ENCODE measurements at places on chromosomes 1 and 21.
A peak's percentile ranks its signal among the peaks of the same experiment; 100 is the strongest.

- DNase-seq = no peak
Measured at GRCh38 chr1:43056460-43056859, 97.8 kb upstream of the SLC2A1 start.

DNA sequence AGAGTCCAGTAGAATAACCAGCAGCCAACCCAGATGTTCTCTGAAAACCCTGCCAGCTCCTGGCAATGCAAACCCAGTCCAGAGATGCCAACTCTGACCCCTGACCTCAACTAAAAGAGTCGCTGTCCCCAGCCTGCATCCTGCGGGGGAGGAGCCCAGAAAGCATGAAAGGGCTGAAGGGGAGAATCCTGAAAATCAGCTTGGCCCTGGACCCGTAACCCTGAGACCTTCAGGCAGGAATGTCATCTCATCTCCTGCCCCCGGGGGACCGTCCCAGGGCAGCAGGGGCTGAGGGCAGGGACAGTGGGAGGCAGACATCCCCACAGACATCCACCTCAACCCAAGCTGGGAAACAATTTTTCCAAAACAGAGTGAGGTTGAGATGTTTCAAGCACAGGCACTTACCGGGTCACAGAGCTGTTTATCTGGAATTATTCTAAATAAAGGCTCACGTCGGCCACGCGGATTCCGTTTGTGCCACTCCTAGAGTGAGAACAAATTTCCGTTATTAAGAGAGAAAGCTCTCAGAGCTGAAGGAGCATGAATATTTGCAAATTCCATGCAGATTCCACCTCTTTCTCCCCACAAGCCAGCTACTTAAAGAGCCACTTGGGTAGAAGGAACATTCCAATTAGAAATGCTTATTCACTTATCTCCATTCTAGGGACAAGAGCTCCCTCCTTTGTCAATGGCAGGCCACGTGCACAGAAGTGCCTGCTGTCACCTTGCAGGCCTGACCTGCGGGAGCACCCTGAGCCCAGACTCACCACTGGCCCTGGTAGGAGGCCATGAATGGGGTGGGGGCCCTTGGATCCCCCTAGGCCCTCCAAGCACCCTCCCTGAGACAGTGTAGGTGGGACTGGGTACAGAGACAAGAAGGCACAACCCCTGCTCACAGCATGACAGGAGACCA is 240.1 kb downstream of the NPHP4 start:
- DNase-seq = no peak

DNA sequence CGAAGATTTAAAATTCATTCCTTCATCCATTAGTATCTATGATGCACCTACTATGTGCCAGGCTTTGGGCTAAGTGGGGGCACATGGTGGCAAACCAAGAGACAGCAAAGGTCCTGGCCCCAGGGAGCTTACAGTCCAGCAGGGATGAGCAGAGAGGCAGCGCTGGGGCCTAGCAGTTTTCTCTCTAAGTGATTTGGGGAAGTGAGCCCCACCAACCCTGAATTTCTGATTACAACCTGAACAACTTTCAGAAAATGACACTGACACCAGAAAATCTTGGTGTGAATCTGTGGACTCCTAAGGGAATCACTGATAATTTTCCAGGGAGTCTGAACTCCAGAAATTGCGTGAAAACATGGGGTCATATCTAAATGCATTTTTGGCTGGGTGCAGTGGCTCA is 111.5 kb downstream of the CAPN8 start:
- DNase-seq = no peak

DNA sequence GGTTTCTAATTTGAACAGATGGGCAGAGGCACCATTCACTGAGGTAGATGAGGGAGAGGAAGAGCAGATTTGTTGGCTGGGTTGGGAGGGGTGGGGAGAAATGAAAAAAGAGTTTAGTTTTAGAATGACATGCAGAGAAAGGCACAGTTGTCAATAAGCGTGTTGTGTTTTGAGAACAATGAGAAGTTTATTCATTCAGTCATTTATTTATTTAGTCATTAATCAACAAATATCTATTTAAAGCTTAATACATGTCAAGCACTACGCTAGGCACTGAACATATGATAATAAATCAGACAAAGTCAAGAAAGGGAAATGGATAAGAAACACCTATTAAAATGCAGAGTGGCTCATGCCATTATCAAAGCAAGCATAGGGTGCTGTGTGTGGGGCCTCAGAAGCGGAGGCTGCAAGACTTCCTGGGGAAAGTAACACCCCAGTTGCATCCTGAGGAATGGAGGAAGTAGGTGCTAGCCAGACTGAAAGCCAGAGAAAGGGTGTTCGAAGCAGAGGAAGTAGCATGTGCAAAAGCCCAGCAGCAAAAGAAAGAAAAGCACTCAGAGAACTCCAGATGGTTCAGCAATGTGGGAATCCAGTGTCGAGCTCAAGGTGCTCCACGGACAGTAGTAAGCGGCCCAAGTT is 114.1 kb downstream of the RNF220 start:
- no peak for DNase-seq

DNA sequence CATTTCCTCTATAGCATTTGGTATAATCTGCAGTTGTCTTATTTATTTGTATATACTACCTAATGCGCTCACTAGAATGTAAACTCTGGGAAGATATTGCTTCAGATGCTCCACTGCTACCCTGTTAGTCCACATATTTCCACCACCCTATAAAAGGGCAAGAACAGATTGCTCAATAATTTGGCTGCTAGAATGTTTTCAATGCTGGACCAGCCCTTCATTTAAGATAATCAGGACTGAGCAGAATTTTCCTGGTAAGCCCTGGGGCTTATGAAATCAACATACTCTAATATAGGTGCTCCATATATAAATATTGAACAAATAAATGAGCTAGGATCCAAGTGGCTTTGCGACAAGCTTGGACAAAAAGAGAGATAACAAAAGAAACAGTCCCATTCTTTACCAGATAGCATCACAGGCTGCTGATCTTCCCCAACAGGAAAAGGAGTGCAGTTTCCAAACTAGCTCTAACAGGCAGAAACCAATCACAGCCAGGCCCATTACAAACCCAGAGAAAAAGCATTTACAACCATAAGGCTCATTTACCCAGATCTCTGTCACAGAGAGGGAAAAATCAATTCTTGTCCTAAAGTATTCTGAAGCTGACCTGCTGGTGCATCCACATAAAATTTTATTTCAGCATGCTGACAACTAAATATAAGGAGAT is 8.3 kb downstream of the BCAR3 start:
- peak; percentile 54 for DNase-seq

DNA sequence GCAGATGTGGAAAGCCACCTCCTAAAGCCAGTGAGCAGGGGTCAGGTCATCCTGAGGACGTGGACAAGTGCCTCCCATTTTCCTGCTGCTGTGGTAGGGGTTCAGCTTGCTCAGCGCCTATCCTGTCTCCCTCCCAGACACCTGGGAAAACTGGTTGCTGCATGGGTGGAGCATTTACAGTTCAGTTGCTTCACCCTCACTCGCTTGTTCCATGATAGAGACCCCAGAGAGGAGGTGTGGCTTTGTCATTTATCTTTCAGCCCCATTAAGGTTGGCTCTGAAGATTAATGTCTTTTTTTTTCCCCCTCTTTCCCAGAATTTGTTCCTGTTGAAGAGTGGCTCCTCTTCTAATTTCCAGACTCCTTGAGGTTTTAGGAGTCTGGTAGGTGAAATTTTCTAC is 9.2 kb downstream of the VANGL1 start:
- DNase-seq = no peak

GRCh38 chr1:92822879-92823278 is 9.0 kb upstream of the RPL5 start:
- peak; percentile 82 for DNase-seq

DNA sequence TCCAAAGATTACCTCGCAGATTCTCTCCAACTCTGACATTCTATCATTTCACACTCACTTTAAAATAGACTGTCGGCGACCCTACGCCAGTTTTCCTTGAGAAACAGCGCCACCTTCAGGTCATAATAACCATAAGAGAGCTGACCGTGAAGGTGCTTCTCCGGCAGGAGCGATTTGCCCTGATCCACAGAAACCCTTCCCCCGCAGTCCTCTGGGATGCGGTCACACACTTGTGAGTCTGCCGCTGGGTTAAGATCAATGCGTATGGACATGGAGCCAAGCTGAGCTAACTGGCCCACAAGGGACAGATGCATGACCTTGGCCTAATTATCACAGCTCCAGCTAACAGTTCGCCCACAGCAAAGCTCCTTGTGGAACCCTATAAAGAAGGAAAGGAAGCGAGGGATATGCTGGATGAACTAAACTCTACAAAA is 32.8 kb upstream of the IFNAR2 start:
- peak; percentile 61 for DNase-seq

- no peak for DNase-seq
Measured at GRCh38 chr1:38529391-38529790, 330.2 kb downstream of the RRAGC start.

GRCh38 chr1:212677136-212677535 is 22.5 kb downstream of the BATF3 start:
- DNase-seq = no peak

- DNase-seq = no peak
Measured at GRCh38 chr1:193312432-193312831, 126.0 kb upstream of the B3GALT2 start.
